ENCODE measurements at places on chromosomes 1 and 21. TPM values are rescaled to one million over a fixed set of nuclear protein-coding genes. Genes with fewer than 3 reads are reported as not detected.

NR5A2 gene
- total RNA-seq: 12.1 TPM

SPATA1 gene
- 1.7 TPM for total RNA-seq

ZBTB37 gene
- 5.9 TPM for total RNA-seq

TIE1 gene
- 562 TPM for total RNA-seq

TMEM54 gene
- total RNA-seq: 23.6 TPM

HES4 gene
- 32.0 TPM for total RNA-seq

HCRTR1 gene
- 1.4 TPM for total RNA-seq

UBL4B gene
- not detected for total RNA-seq

LIN28A gene
- not detected for total RNA-seq

CYB5RL gene
- 9.6 TPM for total RNA-seq

PAPPA2 gene
- total RNA-seq: not detected

AADACL3 gene
- not detected for total RNA-seq

HMGCL gene
- total RNA-seq: 24.2 TPM

TLCD4 gene
- total RNA-seq: 0.51 TPM

RAB3B gene
- 11.9 TPM for total RNA-seq

ZSWIM5 gene
- 1.6 TPM for total RNA-seq

DISP3 gene
- total RNA-seq: 0.49 TPM

NBPF4 gene
- total RNA-seq: not detected

CFAP107 gene
- total RNA-seq: not detected

ATP8B2 gene
- 60.0 TPM for total RNA-seq

TNNI3K gene
- not detected for total RNA-seq

OR2L13 gene
- total RNA-seq: not detected

Data from endothelial cell of umbilical vein (primary cell).